ENCODE measurements at places on chromosomes 13 and 19. TPM values are rescaled to one million over a fixed set of nuclear protein-coding genes. Genes with fewer than 3 reads are reported as not detected.

ELSPBP1 gene
- total RNA-seq: not detected

TEAD2 gene
- 56.4 TPM for total RNA-seq

ZNF541 gene
- total RNA-seq: under 0.01 TPM

EBI3 gene
- total RNA-seq: 0.39 TPM

EHD2 gene
- total RNA-seq: 307 TPM

ZNF546 gene
- 3.8 TPM for total RNA-seq

SLITRK5 gene
- total RNA-seq: 2.8 TPM

TEX29 gene
- not detected for total RNA-seq

POSTN gene
- 42.8 TPM for total RNA-seq

SYNGR4 gene
- total RNA-seq: not detected

ISOC2 gene
- total RNA-seq: 112 TPM

ZNF296 gene
- 1.5 TPM for total RNA-seq

OR7C1 gene
- total RNA-seq: not detected

LYPD3 gene
- total RNA-seq: 0.65 TPM

ZIC5 gene
- not detected for total RNA-seq

ZNF536 gene
- total RNA-seq: not detected

ZNF99 gene
- total RNA-seq: not detected

NFIC gene
- 50.4 TPM for total RNA-seq

CXCL17 gene
- not detected for total RNA-seq
